ENCODE measurements at places on chromosomes 12 and 14.
A peak's percentile ranks its signal among the peaks of the same experiment; 100 is the strongest.

DNA sequence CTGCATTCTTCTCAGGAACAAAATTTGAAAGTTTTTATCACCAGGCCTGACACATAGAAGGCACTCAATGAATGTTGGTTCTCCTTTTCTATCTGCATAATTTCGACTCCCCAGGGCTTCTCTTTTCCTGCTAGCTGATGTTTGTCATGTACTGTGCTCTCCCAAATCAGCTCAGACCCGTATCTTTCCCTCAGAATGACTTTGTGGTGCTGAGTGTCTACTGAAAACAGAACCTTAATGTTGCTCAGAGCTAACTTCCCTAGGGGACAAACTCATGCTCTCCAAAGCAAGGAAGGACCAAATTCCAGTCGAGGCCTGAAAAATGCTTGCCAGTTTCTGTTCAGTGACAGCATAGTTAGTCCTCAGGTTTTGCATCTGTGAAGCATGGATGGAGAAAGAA is 1.9 kb downstream of the ARHGDIB start:
- DNase-seq = no peak

DNA sequence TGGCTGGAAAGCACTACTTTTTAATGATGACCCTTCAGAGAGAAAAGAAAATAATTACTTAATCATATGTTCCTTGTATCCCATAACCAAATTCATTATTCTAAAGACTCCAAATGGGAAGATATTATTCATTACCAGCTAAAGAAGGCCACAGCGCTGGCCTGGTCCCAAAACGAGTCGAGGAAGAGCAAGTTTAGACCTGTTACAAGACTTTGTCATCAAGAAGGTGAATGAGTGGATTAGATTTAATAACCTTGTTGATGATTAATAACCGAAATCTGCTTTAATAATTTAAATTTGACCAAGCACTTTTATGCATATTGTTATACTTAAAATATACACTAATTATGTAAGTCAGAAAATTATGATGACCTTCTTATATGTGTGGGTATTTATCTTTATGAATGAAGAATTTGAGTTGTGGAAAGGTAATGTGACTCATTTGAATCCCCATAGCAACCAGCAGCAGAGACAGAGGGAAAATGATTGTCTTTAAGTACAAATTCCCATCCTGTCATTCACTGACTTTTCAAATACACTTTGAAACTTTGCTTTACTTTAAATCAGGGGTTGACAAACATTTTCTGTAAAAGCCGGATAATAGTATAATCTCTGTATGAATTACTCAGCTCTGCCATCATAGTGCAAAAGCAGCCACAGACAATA is 200.3 kb upstream of the NPAS3 start:
- no peak for DNase-seq

GRCh38 chr12:116922194-116922897 is 11.6 kb downstream of the FBXW8 start:
- DNase-seq = no peak

- DNase-seq = no peak
Measured at GRCh38 chr14:84929086-84929485, 600.9 kb upstream of the FLRT2 start.

- no peak for DNase-seq
Measured at GRCh38 chr12:106598003-106598402, 15.2 kb downstream of the RFX4 start.

- DNase-seq = no peak
Measured at GRCh38 chr12:4118601-4119156, 154.9 kb upstream of the CCND2 start.

DNA sequence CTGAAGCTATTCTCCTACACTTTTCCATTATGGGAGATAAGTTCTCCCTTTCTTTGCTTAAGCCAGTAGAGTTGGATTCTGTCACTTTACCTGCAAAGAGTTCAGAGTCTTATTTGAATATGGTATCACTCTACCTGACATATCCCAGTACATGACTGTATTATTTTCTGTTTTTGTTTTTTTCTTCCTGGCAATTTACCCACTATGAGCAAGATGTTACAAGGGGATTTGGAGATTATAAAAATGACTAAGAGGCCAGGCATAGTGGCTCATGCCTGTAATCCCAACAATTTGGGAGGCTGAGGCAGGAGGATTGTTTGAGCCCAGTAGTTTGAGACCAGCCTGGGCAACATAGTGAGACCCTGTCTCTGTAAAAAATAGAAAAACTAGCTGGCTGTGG is 46.4 kb upstream of the CHST11 start:
- DNase-seq = no peak

DNA sequence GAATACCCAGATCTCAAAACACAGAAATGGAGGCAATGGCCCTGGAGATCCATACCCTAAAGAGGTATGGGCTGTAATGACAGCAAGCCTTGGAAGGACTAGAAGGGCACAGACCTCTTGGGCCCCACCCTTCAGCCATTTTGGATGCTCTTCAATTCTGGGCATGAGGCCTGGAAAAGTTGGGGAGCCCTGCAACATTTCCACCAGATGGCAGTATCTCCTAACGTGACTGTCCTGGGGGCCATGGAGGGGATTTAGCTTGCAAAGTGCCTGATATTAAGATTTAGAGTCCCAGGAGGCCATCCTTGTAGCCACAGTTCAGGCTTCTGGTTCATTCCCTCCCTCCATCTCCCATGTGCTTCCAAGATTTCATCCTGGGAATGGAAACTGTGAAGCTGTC is 30.2 kb downstream of the KCNA5 start:
- DNase-seq = no peak

- peak; percentile 72 for DNase-seq
Measured at GRCh38 chr12:57111031-57111734, at the start of gene STAT6. STAT6 (minus strand) TSS chr12:57111362; CDS start chr12:57108278, 3,084 bp downstream.

DNA sequence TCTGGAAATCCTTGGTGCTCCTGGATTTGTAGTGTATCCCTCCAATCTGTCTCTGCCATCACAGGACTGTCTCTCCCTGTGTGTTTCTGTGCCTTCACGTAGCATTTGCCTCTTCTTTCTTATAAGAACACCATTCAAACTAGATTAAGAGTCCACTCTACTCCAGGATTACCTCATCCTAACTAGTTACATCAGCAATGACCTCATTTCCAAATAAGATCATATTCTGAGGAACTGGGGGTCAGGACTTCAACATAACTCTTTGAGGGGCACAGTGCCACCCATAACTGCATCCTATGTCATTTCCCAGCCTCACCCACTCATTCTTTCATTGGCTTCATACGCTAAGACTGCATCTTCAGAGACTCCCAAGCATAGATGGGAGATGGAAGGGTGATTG is 106.2 kb downstream of the NT5DC3 start:
- no peak for DNase-seq

- DNase-seq = no peak
Measured at GRCh38 chr12:120814903-120815429, 89.2 kb downstream of the SPPL3 start.

DNA sequence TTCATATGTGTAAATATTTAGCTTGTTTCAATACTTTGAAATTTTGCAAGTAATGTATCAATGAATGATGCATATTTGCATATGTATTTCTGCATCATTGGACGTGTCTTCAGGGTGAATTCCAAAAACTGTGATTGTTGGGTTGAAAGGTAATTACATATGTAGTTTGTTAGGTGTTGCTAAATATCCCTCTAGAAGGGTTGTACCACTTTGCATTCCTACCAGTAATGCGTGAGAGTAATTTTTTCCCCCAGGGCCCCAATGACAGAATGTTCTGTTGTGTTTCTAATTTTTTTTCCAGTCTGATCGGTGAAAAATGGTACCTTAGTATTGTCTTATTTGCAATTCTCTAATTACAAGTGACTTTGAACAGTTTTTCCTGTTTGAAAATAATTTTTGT is 408.9 kb downstream of the NAV3 start:
- DNase-seq = no peak

DNA sequence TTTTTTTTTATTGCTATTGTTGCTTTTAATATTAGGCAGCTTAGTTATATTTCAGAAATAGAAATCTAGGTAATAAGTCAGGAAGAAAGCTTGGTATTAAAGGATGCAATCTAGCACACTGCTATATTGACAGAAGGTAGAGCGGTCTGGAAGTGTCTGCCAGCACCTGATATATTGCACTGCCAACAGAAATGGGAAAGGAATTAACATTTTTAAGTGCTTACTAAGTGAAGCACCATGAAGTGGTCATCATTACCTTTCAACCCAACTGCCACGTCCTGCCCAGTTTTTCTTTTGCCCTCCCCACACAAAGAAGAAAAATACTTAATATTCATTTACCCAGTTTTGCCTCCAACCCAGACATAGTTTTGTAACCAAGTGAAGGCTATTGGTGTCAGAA is 163.5 kb downstream of the KITLG start:
- no peak for DNase-seq

- no peak for DNase-seq
Measured at GRCh38 chr14:104034976-104035699, 50.4 kb upstream of the ASPG start.

DNA sequence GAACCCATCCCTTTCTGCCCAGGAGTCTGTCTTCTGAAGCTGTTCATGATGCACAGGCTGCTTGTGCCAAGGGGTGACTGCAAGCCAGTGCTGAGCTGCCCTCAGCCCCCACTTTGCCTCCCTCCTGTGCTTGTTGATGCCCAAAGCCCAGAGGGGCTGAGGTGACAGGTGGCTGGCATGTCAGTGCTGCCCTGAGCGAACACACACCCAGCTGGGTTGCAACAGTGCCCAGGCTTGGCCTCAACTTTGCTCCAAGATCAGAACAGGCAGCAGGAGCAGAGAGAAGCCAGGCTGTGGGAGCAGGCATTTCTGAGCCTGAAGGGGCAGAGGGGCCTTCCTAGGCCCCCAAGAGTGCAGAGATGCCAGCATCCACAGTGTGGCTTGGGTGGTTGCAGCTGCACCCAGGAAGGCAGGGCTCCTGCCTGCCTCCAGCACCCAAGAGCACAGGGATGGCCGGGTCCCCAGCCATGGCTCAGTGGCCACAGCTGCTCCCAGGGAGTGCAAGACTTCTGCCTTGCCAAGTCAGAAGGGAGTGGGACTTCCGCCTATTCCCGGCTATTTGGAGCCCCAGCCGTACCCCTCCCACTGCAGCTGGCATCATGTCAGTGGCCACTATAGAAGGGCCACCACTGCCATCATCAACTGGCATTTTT is 83.1 kb downstream of the SLC16A7 start:
- no peak for DNase-seq

DNA sequence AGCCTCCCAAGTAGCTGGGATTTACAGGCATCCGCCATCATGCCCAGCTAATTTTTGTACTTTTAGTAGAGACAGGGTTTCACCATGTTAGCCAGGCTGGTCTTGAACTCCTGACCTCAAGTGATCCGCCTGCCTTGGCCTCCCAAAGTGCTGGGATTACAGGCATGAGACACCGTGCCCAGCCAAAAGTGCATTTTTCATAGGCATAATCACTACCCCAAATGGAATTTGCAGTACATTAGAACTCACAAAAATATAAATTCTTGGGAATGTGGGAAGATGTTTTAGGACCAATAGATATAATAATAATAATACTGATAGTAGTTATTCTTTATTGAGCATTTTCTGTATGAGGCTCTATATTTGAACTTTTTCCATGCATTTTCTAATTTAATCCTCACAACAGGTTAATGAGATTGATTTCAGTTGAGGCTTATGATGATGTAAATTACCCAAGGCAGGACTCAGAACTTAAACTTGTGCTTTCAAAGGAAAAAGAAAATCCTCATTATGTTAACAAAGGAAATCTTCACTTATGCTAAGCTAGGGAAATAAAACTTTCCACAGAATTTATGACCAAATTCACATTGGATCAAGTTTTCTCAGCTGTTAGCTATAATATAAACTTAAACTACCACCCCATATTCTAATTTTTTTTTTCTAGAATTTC is 121.6 kb downstream of the SRGAP1 start:
- DNase-seq = no peak

- DNase-seq = no peak
Measured at GRCh38 chr12:56375598-56376434, 13.2 kb upstream of the APOF start.

DNA sequence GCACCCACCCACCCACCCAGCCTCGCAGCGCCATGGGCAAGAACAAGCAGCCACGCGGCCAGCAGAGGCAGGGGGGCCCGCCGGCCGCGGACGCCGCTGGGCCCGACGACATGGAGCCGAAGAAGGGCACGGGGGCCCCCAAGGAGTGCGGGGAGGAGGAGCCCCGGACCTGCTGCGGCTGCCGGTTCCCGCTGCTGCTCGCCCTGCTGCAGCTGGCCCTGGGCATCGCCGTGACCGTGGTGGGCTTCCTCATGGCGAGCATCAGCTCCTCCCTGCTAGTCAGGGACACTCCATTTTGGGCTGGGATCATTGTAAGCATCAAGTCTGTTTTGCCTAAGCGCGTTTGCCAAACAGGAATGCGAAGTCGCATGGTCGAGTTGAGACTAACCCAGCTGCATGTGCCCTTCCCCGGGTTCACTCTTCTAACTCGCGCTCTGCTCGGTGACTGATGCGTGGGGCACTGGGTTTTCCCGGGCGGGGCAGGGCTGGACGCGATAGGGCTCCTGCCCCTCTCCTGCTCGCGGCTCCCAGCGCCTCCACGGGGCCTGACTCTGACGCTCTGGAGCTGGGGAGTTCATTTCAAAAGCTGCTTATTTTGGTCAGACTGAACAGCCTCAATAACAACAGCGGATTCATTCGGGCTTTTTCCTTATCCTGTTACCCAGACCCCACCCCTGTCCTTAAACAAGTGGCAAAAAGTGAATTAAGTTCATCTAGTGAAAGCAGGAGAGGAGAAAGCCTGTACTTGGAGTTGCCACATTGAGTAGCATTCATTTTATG is 458 bp downstream of the SSPN start:
- peak; percentile 31 for DNase-seq

DNA sequence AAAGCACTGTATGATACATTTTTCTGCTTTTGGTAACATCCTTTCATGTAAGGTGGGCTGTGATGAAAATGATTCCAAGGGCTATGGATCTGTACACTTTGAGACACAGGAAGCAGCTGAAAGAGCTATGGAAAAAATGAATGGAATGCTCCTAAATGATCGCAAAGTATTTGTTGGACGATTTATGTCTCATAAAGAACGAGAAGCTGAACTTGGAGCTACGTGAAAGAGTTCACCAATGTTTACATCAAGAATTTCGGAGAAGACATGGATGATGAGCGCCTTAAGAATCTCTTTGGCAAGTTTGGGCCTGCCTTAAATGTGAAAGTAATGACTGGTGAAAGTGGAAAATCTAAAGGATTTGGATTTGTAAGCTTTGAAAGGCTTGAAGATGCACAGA is 22.1 kb upstream of the SRGAP1 start:
- peak; percentile 12 for DNase-seq

GRCh38 chr14:100132161-100132902 is 27.1 kb downstream of the DEGS2 start:
- DNase-seq = no peak

GRCh38 chr12:101019667-101020066 is 190.4 kb downstream of the SLC5A8 start:
- no peak for DNase-seq

DNA sequence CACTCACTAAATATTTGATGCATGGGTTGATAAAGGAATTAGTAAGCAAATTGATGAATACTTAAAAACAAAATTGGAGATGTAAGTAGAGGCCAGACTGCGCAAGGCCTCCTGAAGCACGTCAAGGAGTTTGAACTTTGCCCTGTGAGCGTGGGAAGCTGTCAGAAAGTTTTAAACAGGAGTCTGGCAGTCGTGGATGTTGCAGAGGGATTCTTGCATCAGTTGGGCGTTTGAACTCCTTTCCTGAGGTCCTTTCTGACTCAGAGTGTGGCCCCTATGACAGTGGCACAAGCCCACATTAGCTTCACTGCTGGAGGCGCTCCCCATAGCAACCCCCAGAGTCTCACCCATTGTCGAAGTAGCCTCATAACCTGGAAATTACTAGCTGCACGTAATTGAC is 17.9 kb upstream of the IL22 start:
- DNase-seq = no peak
